ENCODE measurements at places on chromosomes 5 and 9.

DNA sequence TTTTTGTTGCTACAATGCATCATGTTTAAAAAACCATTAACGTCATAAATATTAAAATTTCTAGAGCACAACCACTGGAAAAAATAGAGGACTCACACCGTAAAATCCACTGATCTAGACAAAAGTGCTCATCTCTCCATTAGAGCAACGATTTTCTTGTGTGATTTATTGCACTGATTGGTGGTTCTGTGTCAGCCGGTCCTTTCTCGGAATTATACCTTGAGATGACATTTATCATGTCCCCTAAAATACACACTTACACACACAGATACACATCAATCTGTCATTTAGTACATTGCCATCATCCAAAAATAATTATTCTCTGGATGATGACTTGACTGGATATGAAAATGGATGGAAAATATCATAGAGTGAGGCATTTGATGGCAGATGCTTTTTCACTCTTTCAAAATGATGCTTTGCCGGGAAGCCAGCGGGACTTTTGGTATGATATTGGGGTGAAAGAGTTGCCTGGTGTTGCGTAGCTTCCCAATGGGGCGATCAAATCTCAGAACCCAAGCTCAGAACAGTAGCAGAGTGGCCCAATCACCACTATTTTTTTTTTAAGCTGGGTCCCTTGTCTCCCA is 226.6 kb downstream of the GAS1 start:
- no peak for DNase-seq

GRCh38 chr9:112881331-112881730 is 9.3 kb downstream of the SLC46A2 start:
- no peak for DNase-seq

- no peak for DNase-seq
These were observed 2.6 kb upstream of the GCNT1 start for GRCh38 chr9:76456202-76456926.

DNA sequence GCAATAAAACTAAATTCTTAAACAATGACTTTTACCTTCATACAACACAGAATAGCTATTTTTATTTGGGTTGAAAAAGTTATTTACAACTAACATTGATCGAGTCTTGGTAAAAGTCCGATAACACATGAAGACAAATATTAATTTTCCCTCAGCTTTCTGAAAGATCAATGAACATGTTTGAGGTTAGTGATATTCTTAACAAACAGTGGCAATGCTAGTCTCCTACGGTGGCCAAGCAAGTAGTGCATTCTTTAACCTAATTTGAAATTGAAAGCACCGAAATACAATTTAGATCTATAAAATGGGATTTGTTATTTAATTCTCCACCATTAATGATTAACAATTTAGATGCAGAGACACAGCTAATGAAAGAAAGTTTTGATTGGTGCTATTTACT is 435.1 kb downstream of the HCN1 start:
- no peak for DNase-seq

DNA sequence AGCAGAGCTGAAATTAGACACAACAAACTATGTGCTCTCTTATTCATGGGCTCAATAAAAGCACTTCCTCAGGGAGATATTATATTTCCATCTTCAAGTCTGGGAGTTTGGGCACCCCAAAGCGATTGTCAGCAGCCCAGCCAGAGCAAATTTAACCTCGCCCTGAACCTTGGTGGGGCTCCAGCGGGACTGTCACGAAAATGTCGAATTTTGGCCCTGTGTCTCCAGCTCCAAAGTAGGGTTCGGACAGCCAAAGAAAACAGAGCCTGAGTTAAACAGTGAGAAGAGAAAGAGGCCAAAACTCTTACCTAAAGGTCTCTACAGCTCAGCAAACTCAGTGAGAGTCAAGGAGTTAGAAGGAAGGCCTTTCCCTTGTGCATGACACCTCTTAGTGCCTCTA is 432.9 kb downstream of the SPATA31D1 start:
- DNase-seq: no peak

DNA sequence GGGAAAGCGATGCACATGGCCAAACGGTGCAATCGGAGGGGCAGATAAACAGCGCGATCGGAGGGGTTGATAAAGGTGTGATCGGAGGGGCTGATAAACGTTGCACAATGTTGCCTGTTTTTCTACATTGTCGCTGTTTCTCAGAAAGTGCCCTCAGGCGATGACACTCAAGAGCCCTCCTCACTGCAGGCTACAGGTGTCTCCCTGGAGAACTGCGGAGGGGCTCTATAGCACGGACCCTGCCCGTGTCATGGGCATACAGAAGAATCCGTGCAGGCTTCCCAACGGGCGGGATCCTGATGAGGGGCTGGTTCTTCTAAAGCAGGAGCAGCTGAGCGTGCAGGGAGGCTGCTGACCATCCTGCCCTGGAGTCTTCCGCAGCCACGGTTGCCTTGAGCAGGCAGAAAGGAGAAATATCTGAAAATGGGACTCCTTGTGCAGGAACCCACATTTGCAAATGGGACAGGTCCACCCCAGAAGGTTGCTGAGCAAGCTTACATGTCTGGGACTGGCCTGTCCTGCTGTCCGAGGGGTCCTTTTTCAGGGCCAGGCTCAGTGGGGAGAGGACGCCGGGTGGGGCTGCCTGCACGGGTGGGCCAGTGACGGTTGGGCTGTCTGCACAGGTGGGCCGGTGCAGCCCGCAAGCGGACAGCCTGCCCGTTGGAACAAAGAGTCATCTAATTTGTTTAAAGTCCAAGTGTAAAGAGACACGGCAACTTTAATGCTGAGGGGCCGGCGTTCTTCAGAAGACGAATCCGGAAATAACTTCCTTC is 25.1 kb upstream of the LPCAT1 start:
- DNase-seq: no peak

- DNase-seq: no peak
These were observed 43.5 kb upstream of the TCF7 start for GRCh38 chr5:134070725-134071613.

GRCh38 chr5:36878392-36879082 is 2.0 kb downstream of the NIPBL start:
- DNase-seq: no peak

DNA sequence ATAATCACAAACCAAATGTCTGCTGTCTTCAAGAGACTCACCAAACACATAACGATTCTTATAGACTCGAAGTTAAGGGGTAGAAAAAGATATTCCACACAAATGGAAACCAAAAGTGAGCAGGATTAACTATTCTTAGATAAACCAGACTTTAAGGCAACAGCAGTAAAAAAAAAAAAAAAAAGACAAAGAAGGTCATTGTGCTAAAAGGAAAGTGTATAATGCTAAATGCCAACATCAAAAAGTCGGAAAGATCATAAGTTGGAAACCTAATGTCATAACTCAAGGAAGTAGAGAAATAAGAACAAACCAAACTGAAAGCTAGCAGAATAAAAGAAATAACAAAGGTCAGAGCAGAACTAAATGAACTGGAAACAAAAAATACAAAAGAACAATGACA is 714.6 kb downstream of the SEMA5A start:
- no peak for DNase-seq

- peak; percentile 85 for DNase-seq
These were observed 33.9 kb downstream of the OLFML2A start for GRCh38 chr9:124810663-124811355.

DNA sequence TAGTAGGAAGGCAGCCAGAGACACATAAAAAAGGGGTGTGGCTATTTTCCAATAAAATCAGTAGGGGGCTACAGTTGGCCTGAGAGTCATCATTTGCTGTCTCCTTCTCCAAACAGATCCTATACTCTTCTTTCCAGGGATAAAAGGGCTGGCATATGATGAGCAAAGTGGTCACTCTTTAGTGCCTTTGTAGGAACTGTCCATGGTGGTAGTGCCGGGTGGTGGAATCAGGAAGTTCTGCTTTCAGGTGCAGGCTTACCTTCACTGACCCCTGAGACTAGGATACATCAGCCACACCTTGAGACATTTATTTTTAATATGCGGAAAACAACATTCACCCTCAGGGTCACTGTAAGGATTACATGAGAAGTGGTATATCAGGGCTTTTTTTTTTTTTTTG is 80.8 kb downstream of the ASTN2 start:
- no peak for DNase-seq
